ENCODE measurements at places on chromosomes 5 and 9.

- DNase-seq = peak; percentile 47
These were observed 353.7 kb downstream of the SLCO4C1 start for GRCh38 chr5:101942321-101942882.

- DNase-seq = no peak
These were observed 420.3 kb downstream of the GABRG2 start for GRCh38 chr5:162487528-162488525.

GRCh38 chr5:17816944-17817343 is 182.7 kb downstream of the TAF11L14 start:
- no peak for DNase-seq

DNA sequence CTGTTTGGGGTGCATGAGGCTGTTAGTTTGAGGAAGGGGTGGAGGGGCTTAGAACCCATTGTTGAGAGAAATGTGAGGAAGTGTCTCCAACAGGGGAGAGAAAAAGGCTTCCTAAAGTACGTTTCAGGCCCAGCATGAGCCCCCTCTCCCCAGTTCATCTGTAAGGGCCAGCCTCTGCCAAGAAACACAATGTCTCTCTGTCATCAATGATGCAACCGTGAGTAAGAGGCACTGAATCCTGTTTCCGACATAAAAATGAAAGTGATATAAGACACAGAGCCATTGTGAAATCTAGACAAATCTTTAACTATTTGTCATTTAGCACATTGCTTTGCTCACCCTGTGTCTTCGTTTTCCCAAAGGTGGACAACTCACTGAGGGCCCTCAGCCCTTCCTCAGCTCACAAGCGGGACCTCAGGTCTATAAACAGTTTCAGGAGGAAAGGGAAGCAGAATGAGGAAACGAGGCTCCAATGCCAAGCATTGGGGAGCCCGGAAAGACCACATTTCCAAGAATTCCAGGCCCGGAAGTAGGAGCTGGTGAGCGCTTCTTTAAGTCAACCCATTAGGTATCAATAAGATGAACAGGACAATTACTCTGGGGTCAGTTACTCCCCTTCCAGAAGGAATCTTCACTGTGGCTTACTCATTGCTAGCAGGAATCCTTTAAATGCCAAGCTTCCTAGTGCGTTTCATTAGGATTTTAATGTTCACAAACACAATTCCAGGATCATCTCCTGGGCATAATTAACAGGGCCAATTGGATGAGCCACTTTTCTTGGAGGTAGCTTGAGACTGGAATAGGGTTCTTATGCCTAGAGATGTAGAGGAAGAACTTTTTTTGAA is 59.0 kb upstream of the KLF4 start:
- DNase-seq = no peak

DNA sequence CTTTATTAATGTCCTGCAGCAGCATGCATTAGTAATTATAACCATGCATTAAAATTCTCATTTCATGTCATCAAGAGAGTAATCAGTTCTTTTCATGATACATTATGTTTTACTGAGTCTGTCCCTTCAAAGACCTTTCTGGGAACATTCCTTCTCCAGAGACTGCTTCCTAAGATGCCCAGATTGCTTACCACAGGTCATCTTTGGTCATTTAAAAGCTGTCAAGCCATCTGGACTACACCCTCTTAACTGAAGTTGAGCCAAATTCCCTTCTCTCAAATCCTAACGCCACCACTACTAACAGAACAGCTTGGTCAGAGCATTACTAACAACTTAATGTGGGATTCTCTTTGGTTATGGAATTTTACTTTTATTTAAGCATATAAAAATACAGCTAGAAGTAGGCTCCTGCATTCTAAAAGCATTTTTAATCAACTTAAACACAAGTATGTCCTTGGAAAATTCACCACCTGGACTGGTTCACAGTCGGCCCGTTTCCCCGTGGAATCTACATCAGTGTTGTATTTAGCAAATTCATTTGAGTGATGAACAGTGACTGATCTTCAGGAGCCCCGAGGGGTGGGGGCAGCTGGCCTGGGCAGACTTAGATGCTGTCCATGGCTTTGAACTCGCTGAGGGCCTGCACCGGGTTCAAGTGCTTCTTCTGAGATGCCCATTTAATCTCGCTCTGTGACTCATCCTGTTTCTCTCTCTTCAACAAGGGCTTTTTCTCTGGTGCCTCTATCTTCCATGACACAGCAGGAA is 92.8 kb upstream of the CCDC112 start:
- DNase-seq = no peak

- no peak for DNase-seq
These were observed 145.0 kb downstream of the ZNF462 start for GRCh38 chr9:107008011-107008410.

DNA sequence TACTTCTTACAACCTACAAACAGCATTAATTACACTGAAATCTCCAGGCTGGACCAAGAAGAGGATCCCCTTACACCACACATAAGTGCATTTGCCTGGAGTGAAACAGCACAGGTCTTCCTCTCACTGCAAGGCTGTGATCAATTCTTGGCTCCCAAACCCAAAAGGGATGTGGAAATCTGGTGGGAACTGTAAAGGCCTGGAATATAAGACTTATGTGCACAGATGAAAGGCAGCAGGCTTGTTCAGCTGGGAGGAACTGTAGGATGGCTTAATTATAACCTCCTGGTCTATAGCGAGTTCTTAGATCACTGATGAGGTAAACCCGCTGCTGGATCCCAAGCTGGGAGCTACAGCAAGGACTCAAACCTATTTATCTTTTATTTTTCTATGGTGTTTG is 182.9 kb upstream of the TNC start:
- DNase-seq = no peak

- DNase-seq = no peak
These were observed 15.0 kb downstream of the SEMA4D start for GRCh38 chr9:89482901-89483361.

- no peak for DNase-seq
These were observed 32.4 kb downstream of the MUSK start for GRCh38 chr9:110700953-110701352.

- no peak for DNase-seq
These were observed 378.1 kb upstream of the RFX3 start for GRCh38 chr9:3903906-3904305.

DNA sequence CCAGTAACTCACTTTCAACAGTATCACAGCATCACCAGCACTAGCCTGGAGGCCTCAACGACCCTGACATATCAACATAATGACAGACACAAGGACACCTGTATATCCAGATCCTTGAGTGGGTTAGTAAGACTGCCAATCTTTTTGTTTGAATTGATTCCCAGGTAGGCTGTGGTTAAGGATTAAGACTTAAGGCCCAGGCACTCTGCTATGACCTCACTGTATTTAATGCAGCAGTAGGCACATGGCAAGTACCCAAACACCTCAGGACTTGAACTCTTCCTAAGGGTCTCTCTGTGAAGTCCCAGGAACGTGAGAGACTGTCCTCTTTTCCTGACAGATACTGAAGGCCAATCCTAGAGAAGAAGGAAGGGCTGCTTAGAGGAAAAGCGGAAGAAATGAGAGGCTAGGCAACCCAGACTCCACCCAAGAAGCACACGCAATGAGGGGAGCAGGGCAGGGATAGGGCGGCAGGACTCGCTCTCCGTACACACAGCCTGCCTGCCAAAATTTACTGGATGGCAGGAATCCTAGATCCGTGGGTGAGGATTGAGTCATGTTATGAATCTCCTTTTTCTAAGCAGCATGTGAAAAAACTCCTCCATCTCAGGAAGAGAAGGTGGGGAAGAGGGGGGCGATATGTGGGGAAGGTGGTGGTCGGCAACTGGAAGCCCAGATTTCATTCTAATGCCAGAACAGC is 93.4 kb downstream of the SIL1 start:
- no peak for DNase-seq
